Stimulated activated naive CD4-positive, alpha-beta T cell treated with Interleukin-2 at 50 U/mL for 16 hours (primary cell): ENCODE measurements at places on chromosomes 7 and 10.
A peak's percentile ranks its signal among the peaks of the same experiment; 100 is the strongest.

DNA sequence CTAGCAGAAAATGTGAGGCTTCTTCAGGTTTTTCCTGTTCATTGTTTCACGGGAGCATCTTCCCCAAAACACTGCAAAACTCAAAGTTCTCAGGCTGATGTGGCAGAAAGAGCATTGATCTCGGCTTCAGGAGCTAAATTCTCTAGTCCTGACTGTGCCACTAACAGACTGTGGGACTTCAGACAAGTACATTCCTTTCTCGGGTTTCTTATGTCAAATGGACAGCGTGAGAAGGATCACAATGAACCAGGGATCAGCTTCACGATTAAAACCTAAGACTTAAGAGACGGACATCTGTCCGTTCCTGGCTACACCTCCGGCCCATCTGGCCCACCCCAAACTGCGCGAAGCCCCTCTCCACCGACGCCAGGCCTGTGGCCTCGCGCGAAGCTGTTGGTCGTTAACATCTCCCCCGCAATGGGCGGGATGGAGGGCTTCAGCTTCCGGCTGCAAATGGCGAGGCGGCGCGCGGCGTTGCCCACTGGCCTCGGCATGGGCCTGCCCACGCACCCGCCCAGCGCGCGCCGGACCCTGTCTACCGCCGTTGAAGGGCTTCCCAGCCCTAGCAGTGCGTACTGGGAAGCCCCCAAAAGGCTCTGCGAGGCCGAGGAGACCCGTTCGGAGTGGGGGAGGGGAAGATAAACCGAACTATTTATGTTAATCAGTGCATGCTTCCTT lies 549 bp upstream of the DDX50 start:
- DNase-seq = peak; percentile 76

- no peak for DNase-seq
Measured at GRCh38 chr10:94225589-94225988, 137.2 kb downstream of the NOC3L start.

- no peak for DNase-seq
Measured at GRCh38 chr10:30420766-30421165, 13.2 kb upstream of the MAP3K8 start.

DNA sequence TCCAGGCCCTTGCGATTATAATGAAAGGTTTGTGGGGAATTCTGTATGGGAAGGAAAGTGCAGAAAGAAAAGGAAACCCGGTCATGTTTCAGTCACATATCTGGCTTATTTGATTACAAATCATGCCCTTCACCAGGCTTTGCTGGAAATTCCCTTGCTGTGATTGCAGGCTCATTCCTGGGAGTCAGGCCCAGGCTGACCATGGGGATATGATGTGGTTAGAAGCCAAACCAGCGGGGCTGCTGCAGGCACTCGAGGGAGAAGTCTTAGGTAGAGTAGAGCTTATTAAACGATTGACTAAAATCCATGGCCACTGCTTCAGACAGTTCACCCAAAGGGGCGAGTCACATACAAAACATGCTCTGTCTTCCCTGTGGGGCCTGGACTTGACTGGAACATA lies 16.2 kb downstream of the PKD1L1 start:
- DNase-seq = no peak

DNA sequence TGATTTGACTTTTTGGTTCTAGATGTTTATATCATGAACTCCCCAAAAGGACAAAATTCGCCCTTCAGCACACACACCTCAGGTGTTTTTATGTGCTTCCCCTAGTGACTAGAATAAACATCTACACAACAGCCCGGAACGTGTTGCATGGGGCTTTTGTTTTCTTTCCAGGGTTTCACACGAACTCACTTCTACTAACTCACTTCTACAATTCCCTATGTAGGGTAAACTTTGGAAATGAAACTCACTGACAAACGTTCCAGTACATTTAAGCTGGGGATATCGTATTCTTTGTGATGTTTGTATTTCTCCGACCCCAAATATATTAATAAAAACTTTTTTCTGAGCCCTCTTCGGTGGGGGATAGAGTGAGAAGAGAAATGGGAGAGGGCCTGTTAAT lies 1.4 kb downstream of the TRA2A start:
- no peak for DNase-seq
